Endodermal cell (in vitro differentiated cells): ENCODE measurements at places on chromosomes 1 and 21. TPM values are rescaled to one million over a fixed set of nuclear protein-coding genes. Genes with fewer than 3 reads are reported as not detected.

GRCh38 chr21:39153373-39153772 lies 29.9 kb downstream of the PSMG1 start:
- H3K27ac ChIP-seq = no peak overlapping the region
- H3K36me3 ChIP-seq = no peaks in the 10 kb centered on the region

DNA sequence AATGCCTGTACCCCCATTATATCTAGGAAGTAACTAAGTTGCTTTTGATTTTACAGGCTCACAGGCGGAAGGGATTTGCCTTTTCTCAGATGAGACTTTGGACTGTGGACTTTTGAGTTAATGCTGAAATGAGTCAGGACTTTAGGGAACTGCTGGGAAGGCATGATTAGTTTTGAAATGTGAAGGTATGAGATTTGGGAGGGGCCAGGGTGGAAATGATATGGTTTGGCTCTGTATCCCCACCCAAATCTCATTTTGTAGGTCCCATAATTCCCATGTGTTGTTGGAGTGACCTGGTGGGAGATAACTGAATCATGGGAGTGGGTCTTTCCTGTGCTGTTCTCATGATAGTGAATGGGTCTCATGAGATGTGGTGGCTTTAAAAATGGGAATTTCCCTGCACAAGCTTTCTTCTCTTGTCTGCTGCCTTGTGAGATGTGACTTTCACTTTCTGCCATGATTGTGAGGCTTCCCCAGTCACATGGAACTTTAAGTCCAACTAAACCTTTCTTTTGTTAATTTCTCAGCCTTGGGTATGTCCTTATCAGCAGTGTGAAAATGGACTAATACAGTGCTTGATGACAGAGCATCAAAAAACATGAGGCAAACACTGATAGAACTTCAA lies 1119.5 kb downstream of the PLA2G4A start:
- no peak overlapping the region for H3K4me3 ChIP-seq
- no peaks in the 10 kb centered on the region for H3K4me1 ChIP-seq
- H3K27ac ChIP-seq = no peak overlapping the region
- DNase-seq = no peak
- no peaks in the 10 kb centered on the region for H3K27me3 ChIP-seq
- H3K36me3 ChIP-seq = no peaks in the 10 kb centered on the region

- no peak for DNase-seq
- H3K27me3 ChIP-seq = no peaks in the 10 kb centered on the region
- no peaks in the 10 kb centered on the region for H3K36me3 ChIP-seq
- H3K27ac ChIP-seq = no peak overlapping the region
- H3K4me1 ChIP-seq = no peaks in the 10 kb centered on the region
- no peak overlapping the region for H3K4me3 ChIP-seq
Observed at GRCh38 chr1:195530961-195531360, 1077.3 kb downstream of the KCNT2 start.

- H3K27me3 ChIP-seq = no peaks in the 10 kb centered on the region
- no peak overlapping the region for H3K27ac ChIP-seq
- H3K36me3 ChIP-seq = no peaks in the 10 kb centered on the region
- DNase-seq = no peak
Observed at GRCh38 chr1:98763488-98764150, 102.1 kb downstream of the SNX7 start.

- no peaks in the 10 kb centered on the region for H3K27me3 ChIP-seq
- H3K4me1 ChIP-seq = no peaks in the 10 kb centered on the region
- no peak overlapping the region for H3K27ac ChIP-seq
- no peak overlapping the region for H3K4me3 ChIP-seq
Observed at GRCh38 chr1:180953291-180954004, 40.8 kb downstream of the KIAA1614 start.

Gene LCA5L
- 3.5 and 3.6 TPM in 2 replicates for total RNA-seq
